ENCODE measurements at places on chromosomes 12 and 14.

GRCh38 chr14:41839661-41840060 lies 233.0 kb downstream of the LRFN5 start:
- DNase-seq, result no peak

GRCh38 chr12:31005256-31005943 lies 68.3 kb upstream of the DDX11 start:
- no peak for DNase-seq

DNA sequence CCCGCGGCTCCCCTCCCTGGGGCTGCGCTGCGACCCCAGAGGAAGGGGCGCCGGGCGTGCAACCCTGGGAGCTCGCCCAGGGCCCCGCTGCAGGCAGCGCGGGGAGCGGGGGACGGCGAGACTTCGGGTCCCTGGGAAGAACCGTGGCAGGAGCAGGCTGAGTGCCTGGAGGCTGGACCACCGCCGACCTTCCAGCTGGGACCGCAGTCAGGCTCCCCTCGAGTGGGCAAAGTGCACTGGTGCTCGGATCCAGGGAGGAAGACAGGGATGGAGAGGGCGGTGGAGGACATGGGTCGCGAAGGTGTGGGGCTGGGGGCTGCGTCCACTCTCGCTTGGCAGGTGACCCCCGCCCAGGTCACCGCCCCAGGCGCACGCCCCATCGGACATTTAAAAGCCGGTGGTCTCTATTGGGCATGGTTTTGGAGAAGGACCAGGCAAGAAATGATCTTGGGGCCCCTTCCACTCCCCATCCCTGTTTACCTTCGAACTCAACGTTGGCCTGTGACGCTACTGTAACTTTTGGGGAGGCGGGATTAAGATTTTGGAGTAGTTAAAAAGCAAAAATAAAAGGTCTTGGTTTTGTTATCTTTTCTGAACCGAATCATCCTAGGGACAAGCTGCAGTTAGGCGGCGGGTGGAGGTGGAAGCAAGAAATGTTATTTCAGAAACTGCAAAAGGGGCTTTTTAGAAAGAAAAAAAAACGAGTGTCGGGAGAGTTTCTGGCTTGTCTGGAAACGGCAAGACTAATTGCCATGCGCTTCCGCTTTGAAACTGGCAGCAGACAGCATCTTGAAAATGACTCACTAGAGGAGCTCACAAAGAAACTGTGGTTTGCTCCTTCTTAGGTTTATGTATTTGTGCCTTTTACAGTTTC lies 1.0 kb downstream of the ELK3 start:
- peak; percentile 46 for DNase-seq

DNA sequence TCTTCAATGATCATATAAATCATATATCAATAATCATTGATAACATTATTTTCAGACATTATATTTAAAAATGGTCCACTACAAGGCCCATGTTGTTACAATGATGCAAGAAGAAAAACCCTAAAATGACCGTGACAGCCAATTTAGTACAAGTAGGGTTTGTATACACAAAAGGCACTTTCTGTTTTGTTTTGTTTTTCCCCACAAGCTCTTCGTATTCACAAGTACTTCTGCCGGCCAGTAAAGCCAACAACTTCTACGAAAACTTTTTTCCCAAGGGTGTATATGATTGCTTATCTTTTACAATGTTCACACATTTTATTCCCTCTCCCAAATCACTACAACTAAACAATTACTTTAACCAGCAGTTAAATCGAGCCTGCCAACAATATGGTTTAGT lies 9.6 kb downstream of the PTPRB start:
- no peak for DNase-seq

GRCh38 chr12:105982022-105982421 lies 156.7 kb downstream of the NUAK1 start:
- no peak for DNase-seq

GRCh38 chr14:60242429-60242828 lies 6.6 kb upstream of the PPM1A start:
- DNase-seq, result no peak

DNA sequence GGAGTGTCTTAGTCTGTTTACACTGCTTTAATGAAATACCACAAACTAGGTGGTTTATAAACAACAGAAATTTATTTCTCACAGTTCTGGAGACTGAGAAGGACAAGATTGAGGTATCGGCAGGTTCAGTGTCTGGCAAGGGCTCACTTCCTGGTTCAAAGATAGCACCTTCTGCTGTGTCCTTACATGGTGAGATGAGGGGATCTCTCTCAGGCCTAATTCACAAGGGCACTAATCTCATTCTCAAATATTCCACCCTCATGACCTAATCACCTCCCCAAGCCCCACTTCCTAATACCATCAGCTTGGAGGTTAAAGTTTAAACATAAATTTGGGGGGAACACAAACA lies 35.0 kb upstream of the PLEK2 start:
- DNase-seq, result no peak

- DNase-seq, result no peak
These were observed 316.1 kb upstream of the SEL1L start for GRCh38 chr14:81849714-81850113.

DNA sequence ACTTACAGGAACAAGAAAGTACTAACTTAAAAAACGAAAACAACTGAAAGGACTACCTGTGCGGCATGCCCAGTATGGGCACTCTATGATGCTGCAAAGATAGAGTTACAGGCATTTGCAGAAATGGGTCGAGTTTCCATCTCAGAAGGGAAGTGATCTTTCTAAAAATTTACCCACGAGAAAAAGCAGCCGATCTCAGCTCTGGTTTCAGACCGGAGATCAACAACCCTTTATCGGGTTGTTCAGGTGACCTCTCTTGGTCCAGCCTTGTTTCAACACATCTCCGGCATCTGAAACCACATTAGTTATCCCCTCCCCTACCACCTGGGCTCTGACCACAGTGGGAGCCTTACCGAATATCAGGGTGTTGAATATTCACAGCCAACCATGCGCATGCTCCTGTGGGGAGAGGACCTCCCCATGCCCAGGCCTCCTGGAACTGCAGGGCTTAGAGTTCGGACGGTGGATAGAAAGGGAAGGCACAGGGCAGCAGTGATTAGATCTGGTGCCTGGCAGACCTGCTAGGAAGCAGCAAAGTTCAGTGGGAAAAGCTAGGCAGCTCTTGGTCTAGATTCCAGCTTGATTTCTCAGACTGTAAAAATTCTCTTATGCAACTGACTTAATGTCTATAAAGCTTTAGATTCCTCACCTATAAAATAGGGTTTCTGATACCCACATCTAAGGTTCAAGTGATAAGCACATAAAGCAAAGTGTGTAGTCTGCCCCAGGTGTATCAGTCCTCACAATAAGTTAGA lies 906.0 kb downstream of the VRK1 start:
- DNase-seq, result no peak

GRCh38 chr14:23182372-23183157 lies 895 bp downstream of the SLC7A8 start:
- peak; percentile 21 for DNase-seq

DNA sequence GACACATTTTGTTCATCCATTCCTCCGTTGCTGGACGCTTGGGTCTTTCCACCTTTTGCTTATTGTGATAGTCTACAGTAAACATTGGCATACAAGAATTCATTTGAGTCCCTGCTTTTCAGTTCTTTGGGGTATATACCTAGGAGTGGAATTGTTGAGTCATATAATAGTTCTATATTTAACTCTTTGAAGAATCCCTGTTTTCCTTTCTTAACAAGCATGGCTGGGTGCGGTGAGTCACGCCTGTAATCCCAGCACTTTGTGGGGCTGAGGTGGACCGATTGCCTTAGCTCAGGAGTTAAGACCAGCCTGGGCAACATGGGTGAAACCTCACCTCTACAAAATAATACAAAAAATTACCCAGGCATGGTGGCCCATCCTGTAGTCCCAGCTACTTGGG lies 75.4 kb downstream of the CCDC92 start:
- no peak for DNase-seq

DNA sequence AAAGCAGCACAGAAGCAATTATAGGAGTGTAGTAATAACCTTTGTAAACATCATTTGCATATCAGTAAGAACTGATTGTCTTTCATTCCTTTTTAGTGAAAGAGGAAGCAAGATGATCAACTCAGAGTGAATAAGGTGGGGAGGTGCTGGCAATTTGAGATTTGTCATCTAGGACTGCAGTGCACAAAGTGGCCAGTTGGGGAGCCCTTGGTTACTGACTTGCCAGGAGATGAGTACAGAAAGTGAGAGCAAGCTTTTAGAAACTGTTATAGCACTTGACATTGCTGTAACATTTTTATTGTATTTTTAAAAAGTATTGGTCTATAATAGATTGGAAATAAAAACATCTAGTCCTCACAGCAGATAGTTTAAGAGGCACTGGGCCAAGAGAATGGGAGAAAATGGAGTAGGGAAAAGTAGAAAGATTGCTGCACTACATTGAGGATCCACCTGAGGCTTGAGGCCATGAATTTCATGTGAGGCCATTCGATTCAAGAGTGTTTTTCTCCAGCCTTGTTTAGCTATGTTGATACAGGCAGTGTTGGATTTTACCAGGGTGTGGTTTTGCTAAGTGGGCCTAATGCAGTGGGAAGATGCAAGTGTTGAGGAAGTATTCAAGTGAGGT lies 98.2 kb downstream of the SNAPC1 start:
- DNase-seq, result peak; percentile 2

DNA sequence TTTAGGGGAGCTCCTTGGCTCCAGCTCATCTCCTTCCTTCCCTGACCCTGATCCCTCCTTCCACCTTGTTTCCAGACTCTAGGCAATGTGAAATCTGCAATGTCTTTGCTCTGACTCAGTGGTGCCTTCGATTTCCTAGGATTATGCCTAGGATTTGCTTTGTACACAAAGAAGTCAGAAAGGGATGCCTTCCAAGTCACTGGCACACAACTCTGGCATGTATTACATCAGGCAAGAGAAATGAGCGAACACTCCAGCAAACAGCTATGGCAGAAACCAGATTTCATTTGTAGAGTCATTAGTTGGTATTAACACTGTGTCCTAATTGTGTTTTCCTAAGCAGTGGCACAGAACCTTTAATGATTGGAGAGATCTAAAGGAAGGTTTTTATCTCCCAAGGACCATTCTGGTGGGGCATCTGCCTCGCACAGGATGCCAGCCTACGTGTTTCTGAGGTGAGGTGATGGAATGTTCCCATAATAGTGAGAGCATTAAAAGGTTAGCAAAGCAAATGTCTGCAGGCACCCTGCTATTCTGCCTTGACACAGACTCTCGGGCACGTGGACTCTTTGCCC lies 84.9 kb downstream of the WSCD2 start:
- no peak for DNase-seq

- DNase-seq, result no peak
These were observed 66.2 kb downstream of the EID3 start for GRCh38 chr12:104369708-104370107.
